ENCODE measurements at places on chromosomes 4 and X. TPM values are rescaled to one million over a fixed set of nuclear protein-coding genes. Genes with fewer than 3 reads are reported as not detected.

- no peak for DNase-seq
Measured at GRCh38 chrX:9784332-9784731, 1.9 kb upstream of the SHROOM2 start.

GRCh38 chrX:135522878-135523693, 2.6 kb downstream of the INTS6L start:
- no peak for DNase-seq

DNA sequence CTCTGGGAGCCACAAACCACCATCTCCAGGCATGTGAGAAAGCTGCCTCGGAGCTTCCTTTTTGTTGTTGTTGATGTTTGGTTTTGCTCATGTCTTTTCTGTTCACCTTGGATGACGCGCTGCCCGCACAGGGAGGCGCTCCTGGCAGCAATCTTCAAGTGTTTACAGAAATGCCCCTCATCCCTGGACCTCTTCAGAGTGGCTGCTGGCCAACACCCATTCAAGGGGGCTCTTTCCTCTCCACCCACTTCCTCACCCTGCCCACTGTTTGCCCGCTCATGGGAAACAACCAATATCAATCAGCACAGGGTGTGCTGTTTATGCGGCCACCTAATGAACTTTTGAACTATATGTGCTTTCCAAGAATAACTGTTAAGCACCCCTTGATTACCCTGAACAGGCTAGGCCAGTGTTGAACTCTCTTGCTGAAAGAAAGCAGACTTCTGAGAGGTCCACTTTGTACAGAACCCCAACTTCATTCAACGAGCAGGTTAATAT, 355.1 kb upstream of the CLNK start:
- DNase-seq, result no peak

GRCh38 chrX:9873952-9874351, 87.7 kb downstream of the SHROOM2 start:
- no peak for DNase-seq

GRCh38 chr4:38891051-38891983, 23.7 kb downstream of the FAM114A1 start:
- no peak for DNase-seq

- DNase-seq, result no peak
Measured at GRCh38 chr4:182640491-182640890, 276.7 kb downstream of the DCTD start.

DNA sequence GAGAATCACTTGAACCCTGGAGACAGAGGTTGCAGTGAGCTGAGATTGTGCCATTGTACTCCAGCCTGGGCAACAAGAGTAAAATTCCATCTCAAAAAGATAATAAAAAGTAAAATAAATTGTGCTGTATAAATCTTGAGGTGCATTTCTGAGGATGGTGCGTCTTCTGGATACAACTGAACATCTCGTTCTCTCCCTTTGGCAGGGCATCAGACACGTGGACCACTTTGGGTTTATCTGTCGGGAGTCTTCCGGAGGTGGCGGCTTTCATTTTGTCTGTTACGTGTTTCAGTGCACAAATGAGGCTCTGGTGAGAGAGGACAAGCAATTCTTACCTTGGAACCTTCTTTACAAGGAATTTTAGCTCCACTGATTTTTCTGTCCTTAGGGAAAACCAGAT, 60.2 kb downstream of the PTTG2 start:
- DNase-seq, result no peak

DNA sequence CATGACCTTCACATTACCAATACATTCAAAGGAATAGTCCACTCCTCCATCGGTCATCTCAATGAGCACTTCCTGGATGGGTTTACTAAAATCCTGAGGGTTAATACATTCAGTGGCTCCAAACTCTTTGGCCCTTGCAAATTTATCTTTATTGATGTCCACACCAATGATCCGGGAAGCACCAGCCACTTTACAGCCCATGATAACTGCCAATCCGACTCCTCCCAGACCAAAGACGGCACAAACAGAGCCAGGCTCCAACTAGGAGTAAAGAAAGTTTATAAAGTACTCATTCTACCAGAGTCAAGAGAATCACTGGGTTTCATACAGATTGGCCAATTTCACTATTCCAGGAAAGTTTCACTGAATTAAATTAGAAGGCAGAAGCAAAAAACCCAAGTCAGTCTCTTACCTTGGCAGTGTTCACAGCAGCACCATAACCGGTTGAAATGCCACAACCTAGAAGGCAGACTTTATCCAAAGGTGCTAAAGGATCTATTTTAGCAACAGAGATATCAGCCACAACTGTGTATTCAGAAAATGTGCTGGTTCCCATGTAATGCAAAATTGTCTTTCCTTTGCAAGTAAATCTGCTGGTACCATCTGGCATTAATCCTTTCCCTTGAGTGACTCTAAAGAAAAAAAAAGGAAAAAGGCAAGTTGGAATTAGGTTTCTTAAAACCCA, 12.2 kb downstream of the ADH5 start:
- DNase-seq, result no peak

- no peak for DNase-seq
Measured at GRCh38 chrX:44828008-44828605, 15.7 kb upstream of the DUSP21 start.

DNA sequence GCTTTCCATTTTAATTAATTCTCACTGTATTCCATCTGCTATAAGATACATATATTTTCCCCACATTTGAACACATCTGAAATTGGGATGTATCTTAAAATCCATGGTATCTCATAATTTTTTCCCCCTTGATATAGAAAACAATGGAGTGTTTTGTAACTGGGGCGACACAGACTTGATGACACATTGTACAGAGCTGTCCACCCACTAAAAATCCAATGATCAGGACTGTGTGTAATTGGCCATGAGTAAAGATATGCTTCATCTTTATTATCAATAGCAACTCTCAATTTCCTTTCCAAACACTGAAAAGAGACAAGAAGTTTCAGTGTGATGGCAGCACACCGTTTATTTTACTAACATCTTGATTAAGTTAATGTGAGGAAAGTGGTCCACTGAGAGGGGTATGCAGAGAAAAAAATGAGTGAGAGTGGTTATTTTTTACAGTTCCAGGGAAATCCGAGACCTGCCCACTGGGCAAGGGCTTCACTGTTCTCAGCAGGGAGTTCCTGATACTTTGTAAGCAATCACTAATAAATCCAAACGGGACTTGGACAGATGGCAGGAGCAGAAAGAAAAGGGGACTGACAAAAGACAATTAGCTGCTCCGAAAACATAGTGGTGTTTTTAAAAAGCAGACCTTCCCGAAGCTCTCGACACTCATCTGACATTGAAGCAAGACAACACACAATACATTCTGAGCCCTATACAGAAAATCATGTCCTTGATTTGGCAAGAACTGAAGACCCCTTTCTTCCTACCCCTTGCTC, 149.4 kb downstream of the TSPAN5 start:
- DNase-seq, result no peak

DNA sequence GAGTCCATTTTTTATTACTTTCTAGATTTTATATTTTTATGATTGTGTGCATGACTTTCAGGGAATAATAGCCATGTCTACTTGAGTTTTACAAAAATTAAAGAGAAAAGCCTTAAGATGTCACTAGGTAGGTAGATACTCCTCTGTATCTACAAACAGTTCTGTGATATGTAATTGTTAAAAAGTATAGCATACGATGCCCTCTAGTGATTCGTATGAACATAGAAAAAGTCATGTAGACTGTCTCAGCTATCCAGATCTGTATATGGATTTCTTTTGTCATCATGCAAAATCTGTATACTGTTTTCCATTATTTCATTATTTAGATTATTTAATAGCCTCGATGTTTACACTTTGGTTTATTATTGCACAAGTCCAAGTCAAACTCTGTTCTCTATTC, 856.6 kb downstream of the CENPC start:
- no peak for DNase-seq

GRCh38 chrX:139332441-139332840, 198.1 kb upstream of the F9 start:
- DNase-seq, result no peak

DNA sequence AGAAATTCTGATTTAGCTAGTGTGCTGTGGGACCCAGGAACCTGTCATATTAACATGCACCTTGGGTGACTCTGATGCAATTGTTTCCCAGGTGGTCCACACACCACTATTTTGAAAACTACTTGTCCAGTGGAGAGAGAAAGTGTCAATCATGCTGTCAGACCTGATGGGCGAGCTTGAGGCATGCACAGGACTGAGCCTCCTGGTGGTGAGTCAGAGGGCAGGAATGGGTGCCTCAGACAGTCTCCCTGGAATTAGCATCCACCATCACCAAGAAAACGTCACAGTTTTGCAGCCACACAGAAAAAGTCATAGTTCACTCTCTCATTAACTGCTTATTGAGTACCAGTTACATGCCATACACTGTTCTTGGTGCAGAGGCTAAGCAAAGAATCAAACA, 181.8 kb upstream of the MAOA start:
- DNase-seq, result no peak

Gene NAA11
- not detected for polyA plus RNA-seq

Gene SUPT20HL2
- polyA plus RNA-seq, result 0.06 TPM

Gene TCEAL4
- 173 TPM for polyA plus RNA-seq
